ENCODE measurements at places on chromosomes 6 and 20. TPM values are rescaled to one million over a fixed set of nuclear protein-coding genes. Genes with fewer than 3 reads are reported as not detected.
A peak's percentile ranks its signal among the peaks of the same experiment; 100 is the strongest.

The HLA-DQB1 gene
- 15.4 TPM for polyA plus RNA-seq

The SIRPG gene
- polyA plus RNA-seq, result not detected

The TUBB1 gene
- not detected for polyA plus RNA-seq

The GZF1 gene
- 8.6 TPM for polyA plus RNA-seq

The CPNE1 gene
- 37.8 TPM for polyA plus RNA-seq

The UBE2J1 gene
- 18.1 TPM for polyA plus RNA-seq

The SENP6 gene
- 16.2 TPM for polyA plus RNA-seq

The MAK gene
- 0.04 TPM for polyA plus RNA-seq

The C20orf204 gene
- 0.35 TPM for polyA plus RNA-seq

The ISM1 gene
- 0.58 TPM for polyA plus RNA-seq

The C6orf15 gene
- polyA plus RNA-seq, result not detected

- no peak for DNase-seq
Observed at GRCh38 chr6:2760882-2761842, 4.0 kb upstream of the WRNIP1 start.

GRCh38 chr6:152696522-152696921 is 1.2 kb upstream of the MYCT1 start:
- DNase-seq, result no peak

- no peak for DNase-seq
Observed at GRCh38 chr6:148599967-148600426, 146.8 kb upstream of the UST start.

- no peak for DNase-seq
Observed at GRCh38 chr6:155241966-155242365, 21.8 kb upstream of the CLDN20 start.

GRCh38 chr6:24313251-24314141 is 44.4 kb downstream of the DCDC2 start:
- no peak for DNase-seq

- DNase-seq, result no peak
Observed at GRCh38 chr6:111970426-111970825, 83.5 kb upstream of the CCN6 start.

DNA sequence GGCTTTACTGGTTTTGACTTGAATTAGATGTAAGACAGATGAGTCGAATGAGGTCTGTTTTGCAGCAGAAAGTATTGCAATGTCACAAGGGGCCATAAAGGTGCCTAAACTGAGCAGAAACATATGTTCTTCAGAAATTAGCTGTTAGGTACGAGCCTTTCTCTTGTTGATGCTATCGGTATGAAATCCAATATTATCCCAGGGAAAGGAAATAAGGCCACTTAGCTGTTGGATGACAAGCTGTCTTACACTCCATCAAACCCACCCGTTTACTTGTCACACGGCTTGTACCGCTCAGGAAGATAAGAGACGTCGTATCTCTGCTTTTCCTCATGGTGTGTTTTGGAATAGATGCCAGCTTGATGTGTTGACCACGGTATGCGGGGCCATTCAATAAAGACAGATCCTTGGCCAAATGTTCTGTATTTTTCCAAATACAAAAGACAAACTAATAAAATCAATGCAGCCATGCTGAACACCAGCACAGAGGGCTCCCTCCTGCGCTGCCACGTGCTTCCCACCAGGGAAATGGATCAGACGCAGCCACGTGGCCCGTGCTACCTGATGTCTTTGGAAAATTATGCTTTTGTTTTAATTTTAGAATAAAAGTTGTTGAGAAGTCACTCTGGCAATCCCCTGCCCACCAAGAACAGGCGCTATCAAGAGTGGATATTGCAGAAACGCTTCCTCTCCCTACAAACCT is 255.9 kb upstream of the SULF2 start:
- no peak for DNase-seq

- DNase-seq, result no peak
Observed at GRCh38 chr6:159082039-159082815, 37.4 kb upstream of the TAGAP start.

DNA sequence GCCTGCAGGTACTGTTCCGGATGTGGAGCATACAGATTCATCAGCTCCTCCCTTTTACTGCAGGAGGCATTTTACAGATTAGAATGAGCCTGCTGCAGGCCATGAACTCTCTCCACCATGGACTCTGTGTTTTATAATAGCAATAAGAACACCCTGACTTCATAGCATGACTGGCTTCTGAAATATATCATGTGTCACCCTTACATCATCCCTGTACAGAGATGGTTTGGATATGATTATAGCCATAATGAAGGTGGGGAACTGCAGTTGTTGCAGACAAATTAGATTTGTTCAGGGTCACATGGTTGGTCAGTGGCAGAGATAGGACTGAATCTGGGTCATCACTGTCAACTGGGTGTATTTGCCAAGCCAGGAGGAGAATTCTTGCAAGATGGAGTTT is 100.7 kb downstream of the FOXO3 start:
- no peak for DNase-seq

GRCh38 chr20:54933212-54933904 is 458.0 kb downstream of the DOK5 start:
- no peak for DNase-seq

DNA sequence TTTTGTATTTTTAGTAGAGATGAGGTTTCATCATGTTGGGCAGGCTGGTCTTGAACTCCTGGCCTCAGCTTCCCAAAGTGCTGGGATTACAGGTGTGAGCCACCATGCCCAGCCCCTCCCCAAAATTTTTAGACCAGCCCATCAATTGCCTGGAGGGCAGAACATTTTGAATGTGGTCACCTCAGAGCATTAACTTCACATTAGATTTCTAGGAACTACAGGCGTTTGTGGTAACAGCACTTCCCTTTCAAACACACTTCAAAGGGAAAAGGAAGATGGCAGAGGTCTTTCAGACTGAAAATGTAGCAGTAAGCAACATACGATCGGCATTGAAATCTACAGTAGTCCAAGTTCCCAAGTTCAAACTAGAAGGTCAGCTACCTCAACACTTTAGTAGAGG is 12.3 kb upstream of the SLA2 start:
- DNase-seq, result no peak

DNA sequence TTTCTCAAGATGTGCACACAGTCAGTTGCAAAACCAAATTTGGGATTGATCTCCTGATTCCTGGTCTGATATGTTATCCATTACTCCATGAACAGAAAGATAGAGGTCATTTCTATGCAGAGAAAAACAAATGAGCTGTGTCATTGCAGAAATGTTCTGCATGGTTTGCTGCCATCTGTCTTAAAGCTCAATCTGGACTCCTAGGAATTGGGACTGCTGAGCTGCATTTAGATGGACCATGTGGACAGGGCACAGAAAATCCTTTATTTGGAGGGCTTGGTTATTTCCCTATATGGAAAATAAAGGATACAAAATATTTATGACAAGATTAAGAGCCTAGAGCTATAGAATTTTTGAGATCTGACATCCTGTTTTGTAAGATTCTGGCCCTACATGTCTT is 91.3 kb downstream of the ADGRB3 start:
- no peak for DNase-seq

GRCh38 chr6:42177514-42178364 is 4.6 kb downstream of the GUCA1A start:
- no peak for DNase-seq

DNA sequence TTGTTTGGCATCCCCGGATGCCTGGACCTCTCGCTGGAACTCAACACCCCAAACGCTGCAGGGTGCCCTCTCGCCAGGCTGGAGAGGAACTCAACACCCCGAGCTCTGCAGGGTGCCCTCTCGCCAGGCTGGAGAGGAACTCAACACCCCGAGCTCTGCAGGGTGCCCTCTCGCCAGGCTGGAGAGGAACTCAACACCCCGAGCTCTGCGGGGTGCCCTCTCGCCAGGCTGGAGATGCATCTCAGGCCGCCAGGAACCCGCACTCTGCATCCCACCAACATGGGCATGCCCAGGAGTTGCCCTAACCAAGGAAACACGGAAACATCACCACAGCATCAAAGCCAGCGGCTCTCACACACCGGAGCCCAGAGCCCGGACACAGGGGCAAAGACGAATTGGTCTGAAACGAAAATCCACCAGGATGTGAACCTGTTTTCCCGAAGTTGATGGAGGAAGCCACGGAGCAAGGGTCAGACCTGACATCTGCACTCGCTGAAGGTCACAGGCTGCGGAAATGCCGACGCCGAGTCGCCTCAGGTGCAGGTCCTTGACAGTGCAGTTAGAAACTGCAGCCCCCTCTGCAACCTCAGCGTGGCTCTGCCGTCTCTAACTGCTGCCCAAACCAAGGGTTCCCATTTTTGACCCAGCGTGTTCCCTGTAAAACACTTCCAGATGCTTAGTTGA is 37.5 kb downstream of the DLL1 start:
- DNase-seq, result no peak

- no peak for DNase-seq
Observed at GRCh38 chr6:126787635-126788034, 330.8 kb upstream of the RSPO3 start.

GRCh38 chr6:12582421-12583110 is 134.0 kb upstream of the PHACTR1 start:
- DNase-seq, result no peak

- no peak for DNase-seq
Observed at GRCh38 chr6:145028144-145028818, 707.0 kb downstream of the EPM2A start.

DNA sequence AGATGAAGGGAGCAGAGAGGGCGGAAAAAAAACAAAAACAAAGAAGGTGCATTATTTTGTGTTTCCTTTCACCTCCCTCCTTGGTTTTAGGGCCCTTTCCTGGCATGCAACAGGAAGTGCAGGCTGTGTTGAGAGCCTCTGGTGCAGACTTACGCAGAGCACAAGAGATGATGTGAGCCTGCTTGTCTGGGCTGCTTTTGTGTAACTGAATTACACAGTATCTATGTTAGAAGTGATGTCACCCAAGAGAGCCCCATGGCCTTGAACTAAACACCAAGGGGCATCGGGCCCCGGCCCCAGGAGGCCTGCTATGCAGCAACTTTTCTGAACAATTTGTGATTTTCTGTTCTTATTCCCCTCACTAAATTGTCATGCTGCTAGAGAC is 25.5 kb downstream of the GNAS start:
- DNase-seq, result no peak

GRCh38 chr20:12414446-12415274 is 497.0 kb downstream of the BTBD3 start:
- no peak for DNase-seq

GRCh38 chr20:1775117-1775516 is 117.5 kb upstream of the SIRPG start:
- DNase-seq, result no peak

DNA sequence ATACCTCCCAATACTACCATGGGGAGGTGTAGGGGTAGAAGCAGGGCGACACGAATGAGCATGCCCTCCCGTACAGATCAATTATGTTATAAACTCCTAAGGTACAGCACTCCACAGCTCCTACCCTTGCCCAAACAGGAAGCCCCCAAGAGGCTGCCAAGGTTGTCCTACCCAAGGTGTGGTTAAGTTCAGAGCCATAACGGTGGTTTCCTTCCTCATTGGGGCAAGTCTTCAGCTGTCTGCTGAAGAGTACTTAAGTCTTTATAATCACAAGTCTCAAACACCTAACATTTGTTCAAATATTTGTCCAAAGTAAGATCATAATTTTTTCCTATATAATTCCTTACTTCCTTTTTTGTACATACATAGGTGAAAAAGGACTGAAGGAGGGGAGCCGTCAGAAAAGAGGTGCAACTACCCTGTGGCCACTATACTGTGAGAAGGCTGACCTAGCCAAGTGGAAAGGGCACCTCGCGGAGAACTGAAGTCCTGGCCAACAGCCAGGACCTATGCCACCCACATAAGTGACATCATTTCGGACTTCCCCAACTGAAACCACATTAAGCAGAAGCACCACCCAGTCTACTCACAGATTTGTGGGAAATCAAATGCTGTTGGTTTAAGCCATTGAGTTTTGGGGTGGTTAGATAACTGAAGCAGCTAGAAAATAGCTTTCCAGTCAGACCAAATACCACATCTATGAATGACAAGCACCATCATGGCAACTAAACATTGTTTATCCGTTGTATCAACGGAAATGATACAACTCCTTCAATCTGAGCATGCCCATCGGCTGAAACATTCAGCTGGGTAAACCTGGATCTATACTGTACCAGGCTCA is 2.9 kb upstream of the RAB22A start:
- DNase-seq, result no peak

- DNase-seq, result no peak
Observed at GRCh38 chr6:23244300-23244699, 674.9 kb downstream of the HDGFL1 start.

DNA sequence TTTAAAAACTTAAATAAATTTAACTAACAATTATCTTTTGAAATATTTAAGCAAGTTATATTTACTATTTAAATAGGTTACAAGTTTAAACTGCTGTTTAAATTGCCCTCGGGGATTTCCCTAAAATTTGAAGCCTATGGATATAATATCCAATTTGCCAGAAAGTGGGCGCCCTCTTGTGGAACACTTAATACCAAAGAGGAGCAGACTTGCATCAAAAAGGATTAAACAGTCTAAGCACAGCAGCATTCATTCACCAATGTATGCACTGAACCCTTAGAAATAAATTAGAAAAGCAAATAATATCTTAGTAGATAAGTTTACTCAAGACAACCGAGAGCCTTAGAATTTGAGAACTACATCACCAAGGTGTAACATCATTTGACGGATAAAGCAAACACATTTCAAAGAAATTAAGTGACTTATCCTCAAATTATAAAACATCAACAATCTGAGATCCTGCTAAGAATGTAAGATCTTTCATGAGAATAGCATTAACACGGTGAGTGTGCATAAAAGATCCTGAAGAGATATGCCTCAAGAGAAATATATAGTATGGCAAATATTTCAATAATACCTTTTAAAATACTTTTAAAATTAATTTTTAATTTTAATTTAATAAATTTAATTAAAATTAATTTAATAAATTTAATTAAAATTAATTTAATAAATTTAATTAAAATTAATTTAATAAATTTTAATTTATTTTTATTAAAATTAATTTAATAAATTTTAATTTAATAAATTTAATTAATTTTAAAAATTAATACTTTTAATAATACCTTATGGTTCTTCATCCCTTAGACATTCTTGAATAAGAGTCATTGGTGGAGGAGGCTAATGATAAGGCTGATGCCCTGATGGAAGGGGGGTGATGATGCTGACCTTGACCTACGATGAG is 11.5 kb upstream of the MEP1A start:
- peak; percentile 38 for DNase-seq

- peak; percentile 32 for DNase-seq
Observed at GRCh38 chr6:28589234-28589956, 63.7 kb downstream of the GPX5 start.
